ENCODE measurements at places on chromosomes 16 and 17.

GRCh38 chr16:972316-973002, 1.7 kb upstream of the LMF1 start:
- no peak for DNase-seq

DNA sequence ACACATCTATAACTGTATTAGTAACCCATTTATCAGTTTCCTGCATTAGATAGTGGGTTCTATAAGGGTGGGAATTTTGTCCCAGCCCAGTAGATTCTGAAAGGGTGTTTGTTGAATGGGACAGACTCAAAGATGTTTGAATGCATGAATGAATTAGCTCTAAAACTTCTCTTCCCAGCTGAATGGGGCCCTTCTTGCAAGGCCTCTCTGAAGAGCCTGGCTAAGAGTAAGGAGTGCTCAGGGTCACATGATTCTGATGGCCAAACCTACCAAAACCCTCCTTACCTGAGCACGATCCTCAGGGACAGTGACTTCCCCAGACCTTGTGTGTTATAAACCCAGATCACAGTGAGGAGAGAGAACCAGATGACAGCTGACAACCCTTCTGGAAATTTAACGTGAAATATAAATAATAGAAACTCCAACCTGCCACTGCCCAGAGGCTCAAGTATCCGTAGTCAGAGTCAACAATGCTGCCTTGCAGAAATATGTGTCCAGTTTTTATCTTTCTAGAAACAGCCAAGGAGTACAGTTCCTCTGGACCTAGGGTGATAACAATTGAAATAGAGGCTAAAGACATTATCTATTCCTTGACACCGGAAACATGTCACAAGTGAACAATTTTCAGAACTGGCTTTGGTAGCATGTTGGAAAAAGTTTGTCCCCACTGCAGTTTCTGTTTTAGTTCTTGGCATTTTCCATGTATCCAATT, 268.9 kb upstream of the MAF start:
- DNase-seq: no peak

DNA sequence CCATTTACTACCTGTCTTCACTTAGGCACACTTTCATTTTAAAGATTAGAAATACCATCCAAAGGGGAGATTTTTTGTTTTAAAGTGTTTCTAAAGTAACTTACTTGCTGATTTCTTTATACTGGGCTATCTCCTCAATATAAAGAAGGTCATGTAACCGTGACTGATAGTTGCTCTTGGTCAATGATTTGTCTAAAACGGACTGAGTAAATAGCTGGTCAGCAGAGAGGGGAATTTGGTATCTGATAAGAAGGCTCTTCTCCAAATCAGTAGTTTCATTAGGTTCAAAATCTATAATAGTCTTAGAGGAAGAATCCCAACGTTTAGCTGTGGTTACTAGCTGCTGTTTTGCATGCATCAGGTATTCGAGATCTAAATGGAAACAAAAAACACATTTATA, 66.4 kb downstream of the HELZ start:
- no peak for DNase-seq

DNA sequence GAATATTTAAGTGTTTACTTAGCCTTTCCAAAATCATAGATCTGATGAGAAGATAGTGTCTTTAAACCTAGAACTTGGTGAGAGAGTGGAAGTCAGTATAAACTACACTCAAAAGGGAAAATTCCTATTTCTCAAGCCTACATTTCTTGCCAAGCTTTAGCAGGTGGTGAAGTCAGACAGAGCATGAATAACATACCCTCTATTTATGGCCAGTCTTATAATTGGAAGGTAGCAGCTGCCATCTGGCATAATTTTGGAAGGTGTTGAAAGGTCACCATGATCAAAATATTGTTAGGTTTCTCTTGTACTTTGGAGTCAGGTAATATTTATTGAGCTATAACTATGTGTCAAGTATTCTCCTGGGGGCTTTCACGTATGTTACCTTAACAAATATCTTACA, 729.3 kb upstream of the KIF2B start:
- DNase-seq: no peak

GRCh38 chr17:39359994-39360393, 41.4 kb downstream of the FBXL20 start:
- no peak for DNase-seq

- DNase-seq: peak; percentile 71
These were observed 21.8 kb downstream of the ITGB3 start for GRCh38 chr17:47275245-47275984.

DNA sequence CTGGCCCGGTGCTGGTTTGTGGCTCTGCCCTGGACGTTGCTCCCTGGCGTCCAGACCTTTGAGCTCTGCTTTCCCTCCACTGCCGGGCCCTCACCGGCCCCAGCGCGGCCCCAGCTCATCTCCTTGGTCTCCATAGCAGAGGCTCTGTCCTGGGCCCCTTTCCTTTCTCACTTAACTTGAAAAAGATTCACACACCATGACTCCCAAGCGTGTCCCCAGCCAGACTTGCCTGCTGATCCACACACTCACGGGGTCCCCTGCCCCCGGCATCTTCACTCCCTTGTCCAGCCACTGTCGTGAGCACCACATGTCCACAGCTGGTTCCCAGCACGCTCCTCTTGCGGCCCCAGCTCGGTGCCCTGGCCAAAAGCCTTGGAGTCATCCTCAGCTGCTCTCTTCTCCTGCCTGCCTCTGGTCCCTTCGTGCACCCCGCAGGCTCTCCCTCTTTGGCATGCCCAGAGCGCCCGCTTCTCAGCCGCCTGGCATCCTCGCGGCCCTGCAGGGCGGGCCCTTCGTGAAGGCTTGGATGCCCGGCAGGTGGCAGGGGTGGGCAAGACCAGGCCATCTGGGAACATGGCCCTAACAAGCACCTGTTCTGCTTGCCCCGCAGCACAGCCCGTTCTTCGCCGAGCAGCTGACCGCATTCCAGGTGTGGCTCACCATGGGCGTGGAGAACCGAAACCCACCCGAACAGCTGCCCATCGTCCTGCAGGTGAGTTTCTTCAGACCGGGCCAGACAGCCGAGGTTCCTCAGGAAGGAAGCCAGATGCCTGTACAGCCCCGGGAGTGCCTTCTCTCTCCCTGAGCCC, 145.6 kb upstream of the CHMP6 start:
- no peak for DNase-seq

DNA sequence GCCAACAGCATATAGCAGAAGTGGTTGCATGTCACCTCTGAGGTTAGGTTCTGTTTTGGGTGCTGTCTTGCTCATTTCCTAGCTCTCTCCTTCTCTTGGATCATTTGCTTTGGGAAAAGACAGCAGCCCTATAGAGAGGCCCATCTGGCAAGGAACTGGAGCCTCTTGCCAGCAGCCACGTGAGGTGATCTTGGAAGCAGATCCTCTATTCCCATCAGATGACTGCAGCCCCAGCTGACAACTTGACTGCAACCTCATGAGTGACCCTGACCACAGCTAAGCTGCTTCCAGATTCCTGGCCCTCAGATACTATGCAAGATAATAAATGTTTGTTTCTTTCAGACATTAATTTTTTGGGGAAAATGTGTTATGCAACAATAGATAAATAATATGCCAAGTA, 213.3 kb upstream of the HS3ST4 start:
- DNase-seq: no peak

GRCh38 chr16:51049276-51049675, 101.8 kb downstream of the SALL1 start:
- DNase-seq: no peak

- no peak for DNase-seq
These were observed 49.9 kb downstream of the NT5M start for GRCh38 chr17:17352836-17353624.

DNA sequence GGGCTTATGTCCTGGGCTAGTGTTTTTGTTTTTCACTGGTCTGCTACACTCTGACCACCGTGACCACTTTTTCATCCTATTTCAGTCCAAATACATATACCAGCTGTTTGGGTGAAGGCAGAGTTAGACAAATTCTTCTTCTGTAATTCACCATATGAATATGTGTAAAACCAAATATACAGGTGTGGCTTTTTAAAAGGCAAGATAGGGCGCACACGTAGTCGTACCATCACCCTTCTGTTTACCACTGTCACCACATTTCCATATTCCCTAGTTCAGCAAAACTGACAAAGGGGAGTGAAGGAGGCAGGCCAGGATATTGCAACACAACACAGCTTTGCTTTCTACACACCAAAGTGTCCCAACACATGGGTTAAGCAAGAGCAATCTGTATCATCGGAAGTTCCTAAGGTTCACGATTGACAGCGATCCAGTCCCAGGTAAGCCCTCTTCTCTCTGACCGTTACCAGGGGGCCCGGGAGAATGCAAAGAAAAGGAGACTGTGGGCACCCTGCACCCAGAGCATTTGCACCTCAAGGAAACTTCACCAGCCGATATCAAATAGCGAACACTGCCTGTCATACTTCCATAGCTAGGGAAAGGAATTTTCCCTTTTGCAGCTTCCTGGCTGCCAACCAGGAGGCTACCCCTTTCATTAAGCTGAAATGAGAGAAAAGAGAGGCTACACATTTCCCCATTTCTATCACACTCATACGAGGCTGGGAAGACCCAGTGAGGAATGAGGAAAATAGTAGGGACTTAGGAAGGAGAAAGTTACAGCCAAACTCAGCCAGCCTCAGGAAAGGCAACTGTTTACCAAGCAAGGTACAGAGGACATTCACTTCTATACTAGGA, 23.1 kb downstream of the CREBBP start:
- no peak for DNase-seq

- DNase-seq: peak; percentile 27
These were observed 4.0 kb downstream of the BPTF start for GRCh38 chr17:67829331-67829730.

- DNase-seq: no peak
These were observed 239.8 kb downstream of the CHD9NB start for GRCh38 chr16:52812678-52813556.

DNA sequence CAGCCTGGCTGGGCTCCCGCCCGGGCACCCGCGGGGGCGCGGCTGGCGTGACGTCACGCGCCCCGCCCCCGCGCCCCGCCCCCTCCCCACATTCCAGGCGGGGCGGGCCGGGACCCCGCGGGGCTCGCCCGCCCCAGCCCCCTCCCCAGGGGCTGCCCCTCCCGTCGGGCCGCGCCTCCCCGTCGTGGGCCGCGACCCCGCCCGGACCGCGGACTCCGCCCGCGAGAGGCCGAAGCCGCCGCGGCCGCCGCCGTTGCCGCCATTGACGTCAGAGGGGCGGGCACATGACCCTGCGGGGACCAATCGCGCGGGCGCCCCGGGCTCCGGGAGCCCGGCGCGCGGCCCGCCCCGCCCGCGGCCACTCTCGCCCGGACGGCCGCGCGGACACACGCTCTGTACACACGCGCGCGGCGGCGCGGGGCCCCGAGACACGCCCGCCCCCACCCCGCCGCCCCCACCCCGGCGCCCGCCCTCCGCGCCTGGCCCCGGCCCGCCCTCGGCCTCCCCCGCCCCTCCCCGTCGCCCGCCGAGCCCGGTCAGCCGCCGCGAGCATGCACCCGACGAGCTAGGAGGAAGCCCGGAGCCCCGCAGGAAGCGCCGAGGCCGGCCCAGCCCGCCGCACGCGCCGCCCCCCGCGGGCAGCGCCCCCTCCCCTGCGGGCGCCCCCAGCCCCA, at the start of gene CMIP:
Gene CMIP (plus strand): TSS at position 361 of the 674 bp plus-strand sequence.
- peak; percentile 86 for DNase-seq

All from GM23338 (cell line).